Astrocyte of the spinal cord (primary cell): ENCODE measurements at places on chromosomes 13 and 19.
A peak's percentile ranks its signal among the peaks of the same experiment; 100 is the strongest.

- peak; percentile 34 for DNase-seq
Observed at GRCh38 chr13:77028202-77028601, 1.2 kb upstream of the FBXL3 start.

- DNase-seq, result no peak
Observed at GRCh38 chr13:49545661-49546060, 39.7 kb downstream of the RCBTB1 start.

- DNase-seq, result no peak
Observed at GRCh38 chr19:50939596-50939995, 13.2 kb downstream of the KLK5 start.

GRCh38 chr13:114101358-114102130, 30.9 kb downstream of the RASA3 start:
- DNase-seq, result no peak

DNA sequence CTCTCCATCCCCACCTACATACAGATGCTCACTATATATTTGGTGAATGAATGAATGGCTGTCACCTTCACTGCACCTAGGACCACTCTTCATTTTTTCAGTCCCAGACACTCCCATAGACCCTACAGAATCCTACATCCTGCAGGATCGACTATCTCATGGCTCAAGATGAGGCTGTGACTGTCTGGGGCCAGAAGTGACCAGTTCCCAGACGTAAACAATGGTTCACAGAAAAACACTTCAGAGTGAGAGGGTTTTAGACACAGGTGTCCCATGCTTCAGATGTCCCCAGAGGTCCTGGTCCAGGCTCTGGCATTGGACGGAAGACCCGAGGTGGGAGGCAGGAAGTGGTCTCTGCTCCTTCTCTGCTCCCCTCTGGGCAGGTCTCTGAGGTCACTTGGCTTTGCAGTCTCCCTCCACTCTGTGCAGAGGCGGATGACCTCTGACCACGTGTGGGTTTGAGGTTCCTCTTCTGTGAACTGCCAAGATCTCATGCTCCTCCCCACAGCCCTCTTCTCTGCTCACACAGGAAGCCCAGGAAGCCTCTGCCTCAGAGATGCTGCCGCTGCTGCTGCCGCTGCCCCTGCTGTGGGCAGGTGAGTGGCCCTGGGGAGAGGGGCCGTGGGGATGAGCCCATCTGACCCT, 24.9 kb downstream of the SIGLEC7 start:
- DNase-seq, result no peak

GRCh38 chr13:73212482-73212881, 153.7 kb downstream of the KLF5 start:
- no peak for DNase-seq

DNA sequence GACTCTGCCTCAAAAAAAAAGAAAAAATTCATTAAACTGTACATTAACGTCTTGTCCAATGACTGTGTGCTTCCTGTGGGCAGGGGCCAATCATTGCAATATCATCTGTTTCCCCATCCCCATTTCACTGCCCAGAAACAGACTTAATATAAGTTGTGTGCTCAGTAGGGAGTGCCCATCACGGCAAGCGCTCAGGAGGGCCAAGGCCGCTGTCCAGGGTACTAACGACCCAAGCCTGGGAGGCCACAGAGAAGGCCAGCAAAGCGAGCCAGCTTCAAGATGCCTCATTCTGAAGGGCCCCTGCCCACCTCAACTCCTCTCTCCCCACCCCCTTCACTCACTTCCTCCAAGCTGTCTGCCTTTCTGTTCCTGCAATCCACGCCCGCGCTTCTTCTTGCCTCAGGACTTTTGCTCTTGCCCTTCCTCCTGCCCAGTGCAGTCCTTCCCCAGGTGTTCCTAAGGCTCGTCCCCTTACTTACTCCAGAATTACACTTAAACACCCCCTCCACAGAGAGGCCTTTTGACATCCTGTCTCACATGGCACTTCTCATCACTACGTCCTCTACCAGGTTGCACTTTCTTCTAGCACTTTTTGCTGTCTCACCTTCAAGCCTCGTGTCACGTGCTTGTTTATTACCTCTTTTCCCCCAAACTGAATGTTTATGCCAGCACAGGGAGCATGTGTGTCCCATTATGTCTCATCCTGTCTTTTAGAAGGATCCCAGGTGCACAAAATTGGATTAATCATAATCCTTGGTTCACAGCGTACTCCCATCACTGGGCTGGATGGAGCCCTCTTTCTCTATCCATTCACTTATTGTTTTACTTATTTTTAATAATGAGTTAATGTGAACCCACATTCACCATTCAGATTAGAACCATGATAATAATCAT, 11.3 kb upstream of the POU2F2 start:
- peak; percentile 26 for DNase-seq

- peak; percentile 65 for DNase-seq
Observed at GRCh38 chr19:39411081-39411831, 1.2 kb upstream of the PLEKHG2 start.

- peak; percentile 96 for DNase-seq
Observed at GRCh38 chr19:40806423-40807146, 7.6 kb downstream of the EGLN2 start.

DNA sequence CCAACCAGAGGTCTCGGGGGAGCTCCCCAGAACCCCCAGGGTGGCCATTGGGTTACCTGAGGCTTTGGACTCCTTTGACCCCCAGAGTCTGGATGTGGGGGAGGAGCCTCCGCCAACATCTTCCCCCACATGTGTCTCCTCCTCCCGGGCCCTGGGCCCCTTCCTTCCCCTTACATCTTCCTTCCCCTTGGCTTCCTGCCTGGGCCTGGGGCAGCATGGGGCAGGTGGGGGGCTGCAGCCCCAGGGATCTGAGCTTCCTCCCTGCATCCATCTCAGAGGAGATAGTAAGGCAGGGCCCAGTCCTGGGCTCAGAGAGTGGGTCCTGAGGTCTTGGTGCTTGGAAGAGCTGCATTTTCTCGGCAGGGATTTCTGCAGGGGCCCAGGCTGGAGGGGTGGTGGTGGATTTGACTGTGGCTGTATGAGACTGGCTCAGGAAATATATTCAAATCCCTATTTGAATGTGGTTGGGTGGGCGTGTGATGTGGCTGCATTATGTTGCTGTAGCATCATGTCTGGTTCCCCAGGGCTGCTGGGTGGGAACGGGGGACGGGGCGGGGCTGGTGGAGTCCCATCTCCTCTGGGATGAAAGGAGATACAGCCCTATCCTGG, 919 bp downstream of the VAV1 start:
- DNase-seq, result no peak

GRCh38 chr13:108435393-108436149, 166.1 kb downstream of the TNFSF13B start:
- no peak for DNase-seq

DNA sequence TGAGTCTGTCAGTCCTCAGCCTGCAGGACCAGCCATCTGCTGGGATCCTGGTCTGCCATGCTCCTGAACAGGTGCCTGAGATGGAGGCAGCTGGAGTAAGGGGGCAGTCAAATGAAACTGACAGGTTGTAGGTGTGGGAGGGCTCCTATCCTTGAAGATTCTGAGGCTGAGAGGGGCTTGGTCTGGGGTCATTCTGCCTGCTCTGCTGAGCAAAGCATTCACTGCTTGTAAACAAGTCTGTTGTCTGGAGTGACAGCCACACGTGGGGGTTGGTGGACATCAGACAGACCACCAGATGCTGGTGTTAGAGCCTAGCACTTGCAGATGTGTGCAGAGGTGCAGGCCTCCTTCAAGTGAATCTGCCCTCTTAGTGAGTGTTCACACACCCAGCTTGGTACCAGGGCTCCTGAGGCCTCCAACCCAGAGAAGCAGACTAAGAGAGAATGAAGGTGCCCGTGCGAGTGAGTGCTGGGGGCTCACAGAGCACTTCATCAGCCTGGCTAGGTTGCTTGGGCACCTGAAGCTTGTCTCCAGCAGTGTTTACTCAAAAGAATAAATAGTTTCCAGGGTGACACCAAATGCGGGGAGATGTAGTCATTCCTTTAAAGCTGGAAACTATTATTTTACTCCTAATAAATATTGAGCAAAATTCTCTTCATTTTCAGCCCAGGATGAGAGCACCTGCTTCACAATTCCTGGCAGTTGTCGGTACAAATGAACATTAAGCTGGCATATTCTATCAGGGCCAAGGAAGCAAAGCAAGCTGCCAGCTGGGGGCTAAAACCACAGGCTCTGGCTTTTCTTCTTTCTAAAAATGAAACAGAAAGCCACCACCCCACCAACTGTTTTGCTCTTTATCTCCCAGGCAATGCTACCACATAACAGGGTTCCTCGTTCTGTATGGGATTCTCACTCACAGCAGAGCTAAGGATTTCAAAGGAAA, 82.3 kb downstream of the RNASEH2B start:
- DNase-seq, result peak; percentile 16

GRCh38 chr19:12194827-12195731, 32.2 kb downstream of the ZNF136 start:
- peak; percentile 65 for DNase-seq

GRCh38 chr13:46773541-46773940, 23.4 kb downstream of the ESD start:
- no peak for DNase-seq

DNA sequence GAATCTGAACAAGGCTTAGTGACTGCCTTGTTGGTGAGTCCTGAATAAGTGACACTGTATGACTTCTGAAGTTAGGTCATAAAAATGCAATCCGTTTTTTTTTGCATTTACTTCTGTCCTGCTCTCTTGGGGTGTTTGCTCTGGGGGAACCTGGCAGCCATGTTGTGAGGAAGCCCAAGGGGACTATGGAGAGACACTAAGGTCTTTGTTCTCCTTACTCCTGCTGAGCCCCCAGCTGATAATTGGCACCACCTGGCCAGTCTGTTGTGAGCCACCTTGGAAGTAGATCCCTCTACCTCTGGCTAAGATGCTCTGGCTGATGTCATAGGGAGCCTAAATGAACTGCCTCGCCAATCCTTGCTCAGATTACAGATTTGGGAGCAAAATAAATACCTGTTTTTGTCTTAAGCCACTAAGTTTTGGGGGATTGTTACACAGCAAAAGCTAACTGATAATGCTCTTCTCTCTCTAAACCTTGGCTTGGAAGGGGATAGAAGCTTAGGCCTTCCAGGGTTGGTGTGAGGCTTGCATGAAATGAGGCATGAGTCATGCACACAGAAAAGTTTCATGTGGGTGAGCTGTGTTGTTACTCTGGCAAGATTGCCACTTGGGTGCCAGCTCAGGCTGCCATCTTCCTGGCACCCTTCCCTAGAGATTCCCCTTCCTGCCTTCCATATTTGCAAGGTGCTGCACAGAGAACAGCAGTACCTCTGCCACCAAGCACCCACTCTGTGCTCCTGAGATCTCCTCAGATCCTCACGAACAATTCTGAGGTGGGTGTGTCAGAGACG, 10.1 kb downstream of the TUBB4A start:
- no peak for DNase-seq

- no peak for DNase-seq
Observed at GRCh38 chr13:76887076-76887563, 915 bp upstream of the KCTD12 start.

DNA sequence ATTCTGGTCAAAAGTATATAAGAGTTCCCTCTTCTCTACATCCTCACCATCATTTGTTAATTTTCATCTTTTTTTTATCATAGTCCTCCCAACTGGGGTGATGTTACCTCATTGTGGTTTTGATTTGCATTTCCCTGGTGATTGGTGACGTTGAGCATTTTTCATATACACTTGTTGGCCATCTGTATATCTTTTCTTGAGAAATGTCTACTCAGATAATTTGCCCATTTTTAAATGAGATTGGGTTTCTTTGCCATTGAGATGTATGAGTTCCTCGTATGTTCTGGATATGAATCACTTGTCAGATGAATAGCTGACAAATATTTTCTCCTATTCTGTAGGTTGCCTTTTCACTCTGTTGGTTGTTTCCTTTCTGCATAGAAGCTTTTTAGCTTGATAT, 2.4 kb downstream of the CD33 start:
- DNase-seq, result no peak

DNA sequence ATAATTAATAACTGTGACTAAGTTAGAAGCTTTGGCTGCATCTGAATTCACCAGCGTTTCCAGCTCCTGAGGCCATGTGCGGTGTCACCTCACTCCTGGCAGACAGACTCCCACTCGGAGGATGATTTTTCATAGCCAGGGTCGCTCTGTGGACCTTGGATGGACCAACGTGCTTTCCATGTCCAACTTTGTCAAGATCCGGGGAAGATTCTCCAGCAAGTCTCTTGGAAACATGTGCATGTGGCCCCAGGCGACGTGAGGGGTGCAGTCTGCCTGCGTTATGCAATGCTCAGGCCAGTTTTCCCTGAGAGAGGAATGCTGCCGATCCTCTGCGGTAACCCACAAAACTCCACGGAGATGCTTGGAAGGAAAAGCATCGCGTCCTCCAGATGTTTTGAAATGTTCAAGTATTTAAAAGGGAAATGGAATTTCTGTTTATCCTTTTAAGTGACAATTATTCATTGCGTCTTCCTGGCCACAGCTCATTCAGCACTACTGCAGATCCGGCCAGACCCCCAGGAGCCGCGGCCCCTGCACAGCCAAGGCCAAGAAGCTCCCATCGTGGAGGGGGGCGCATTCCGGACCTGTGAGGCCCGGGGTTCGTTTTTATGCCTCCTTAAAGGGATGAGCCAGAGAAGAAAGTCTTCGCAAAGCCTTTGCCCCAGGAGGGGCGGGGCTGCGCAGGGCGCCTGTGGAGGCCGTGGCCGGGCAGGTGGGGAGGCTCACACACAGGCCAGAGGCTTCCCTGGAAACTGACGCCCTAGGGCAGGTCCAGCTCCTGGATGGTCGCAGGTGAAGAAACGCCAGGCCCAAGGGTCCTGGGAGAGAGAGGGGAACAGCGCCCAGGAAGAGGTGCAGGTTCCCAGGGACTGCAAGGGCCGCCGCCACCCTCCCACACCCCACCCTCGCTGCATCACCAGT, 46.0 kb downstream of the C13orf46 start:
- peak; percentile 89 for DNase-seq

DNA sequence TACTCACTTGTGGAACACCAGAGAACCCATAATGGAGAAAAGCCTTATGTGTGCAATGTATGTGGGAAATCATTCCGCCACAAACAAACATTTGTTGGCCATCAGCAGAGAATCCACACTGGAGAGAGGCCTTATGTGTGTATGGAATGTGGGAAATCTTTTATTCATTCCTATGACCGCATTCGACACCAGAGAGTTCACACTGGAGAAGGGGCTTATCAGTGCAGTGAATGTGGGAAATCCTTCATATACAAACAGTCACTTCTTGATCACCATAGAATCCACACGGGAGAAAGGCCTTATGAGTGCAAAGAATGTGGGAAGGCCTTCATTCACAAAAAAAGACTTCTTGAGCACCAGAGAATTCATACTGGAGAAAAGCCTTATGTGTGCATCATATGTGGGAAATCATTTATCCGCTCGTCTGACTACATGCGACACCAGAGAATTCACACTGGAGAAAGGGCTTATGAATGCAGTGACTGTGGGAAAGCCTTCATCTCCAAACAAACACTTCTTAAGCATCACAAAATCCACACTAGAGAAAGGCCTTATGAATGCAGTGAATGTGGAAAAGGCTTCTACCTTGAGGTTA, 10.9 kb downstream of the ZNF549 start:
- DNase-seq, result peak; percentile 12

- DNase-seq, result no peak
Observed at GRCh38 chr13:101210774-101211173, 205.5 kb downstream of the NALCN start.

DNA sequence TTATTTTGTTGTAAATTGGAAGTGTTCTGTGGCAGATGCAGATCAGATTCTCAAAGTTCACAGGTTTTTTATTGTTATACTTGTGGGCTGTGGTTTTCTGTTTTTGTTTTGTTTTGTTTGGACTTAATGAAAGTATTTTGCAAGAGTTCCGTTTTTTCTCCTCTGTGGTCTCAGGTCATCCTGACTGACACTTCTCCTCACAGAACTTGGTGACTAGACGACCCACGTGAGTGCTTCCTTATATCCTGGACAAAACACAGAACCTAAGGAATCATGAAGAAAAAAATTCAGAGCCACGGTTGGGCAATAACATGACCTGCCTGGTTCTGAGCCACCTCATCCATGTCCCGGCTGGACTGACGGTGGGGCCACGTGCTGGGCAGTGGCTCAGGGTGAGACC, 2.5 kb upstream of the RFPL4AL1 start:
- DNase-seq, result no peak
